Left colon (tissue), 2 donors: ENCODE measurements at places on chromosomes 1 and 21.

- no peak for DNase-seq
Observed at GRCh38 chr1:248815407-248816034, 10.2 kb downstream of the SH3BP5L start.

GRCh38 chr1:200029035-200029821, 1.7 kb downstream of the NR5A2 start:
- DNase-seq = peak; percentile 62

GRCh38 chr1:183027031-183027430, 3.8 kb downstream of the LAMC1 start:
- DNase-seq = no peak

GRCh38 chr1:115210302-115210711, 121.0 kb upstream of the TSPAN2 start:
- no peak for DNase-seq

DNA sequence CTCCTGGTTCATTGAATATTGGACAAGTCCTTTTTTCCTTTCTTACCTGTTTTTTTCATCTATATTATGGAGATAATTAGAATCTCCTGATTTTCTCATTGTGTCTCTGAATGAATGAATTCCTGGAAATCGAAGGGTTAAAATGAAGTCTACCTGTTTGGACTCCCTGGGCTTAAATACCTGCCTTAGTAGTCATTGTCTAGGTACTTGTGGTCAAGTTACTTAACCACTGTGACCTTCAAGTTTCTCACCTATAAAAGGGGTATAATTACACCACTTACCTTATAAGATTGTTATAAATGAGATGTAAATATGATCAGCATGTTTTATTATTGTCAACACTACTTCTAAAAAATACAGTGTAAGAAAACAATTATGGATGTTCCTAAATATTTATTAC, 9.0 kb upstream of the TBX19 start:
- no peak for DNase-seq

- no peak for DNase-seq
Observed at GRCh38 chr1:85148524-85149250, 52.1 kb downstream of the SYDE2 start.

GRCh38 chr21:43303275-43304178, 123.4 kb downstream of the SIK1 start:
- no peak for DNase-seq

DNA sequence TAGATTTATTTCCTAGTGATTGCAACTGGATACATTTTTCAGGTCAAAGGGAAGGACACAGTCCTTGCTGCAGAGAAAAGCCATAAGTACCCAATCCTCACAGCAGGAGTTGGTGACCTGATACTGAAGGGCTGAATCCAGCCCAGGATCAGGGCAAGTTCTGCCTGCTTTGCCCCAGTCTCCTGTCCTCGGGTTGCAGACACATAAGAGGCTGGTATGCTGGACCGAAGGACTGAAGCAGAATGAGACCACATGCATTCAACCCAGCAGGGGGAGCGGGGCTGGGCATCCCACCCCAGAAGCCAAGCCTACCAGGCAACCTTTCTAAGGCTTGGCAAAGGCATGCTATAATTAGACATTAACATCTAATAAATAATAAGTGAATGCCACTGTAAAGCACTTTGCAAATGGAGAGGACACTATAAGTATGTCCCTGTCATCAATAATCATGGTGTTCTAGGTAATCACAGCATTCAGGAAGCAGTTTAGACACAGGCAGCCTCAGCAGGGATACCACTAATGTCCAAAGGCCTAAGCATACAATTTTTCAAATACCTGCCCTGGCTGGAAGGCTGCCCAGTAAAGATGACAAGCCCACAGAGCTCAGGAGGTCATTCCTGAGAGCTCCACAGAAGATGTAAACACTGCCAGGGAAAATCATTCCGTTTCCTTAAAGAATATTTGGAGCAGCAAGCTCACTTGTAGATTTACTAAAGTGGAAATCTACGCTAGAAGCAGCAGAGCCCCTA, 47.6 kb downstream of the KRTAP19-8 start:
- no peak for DNase-seq

DNA sequence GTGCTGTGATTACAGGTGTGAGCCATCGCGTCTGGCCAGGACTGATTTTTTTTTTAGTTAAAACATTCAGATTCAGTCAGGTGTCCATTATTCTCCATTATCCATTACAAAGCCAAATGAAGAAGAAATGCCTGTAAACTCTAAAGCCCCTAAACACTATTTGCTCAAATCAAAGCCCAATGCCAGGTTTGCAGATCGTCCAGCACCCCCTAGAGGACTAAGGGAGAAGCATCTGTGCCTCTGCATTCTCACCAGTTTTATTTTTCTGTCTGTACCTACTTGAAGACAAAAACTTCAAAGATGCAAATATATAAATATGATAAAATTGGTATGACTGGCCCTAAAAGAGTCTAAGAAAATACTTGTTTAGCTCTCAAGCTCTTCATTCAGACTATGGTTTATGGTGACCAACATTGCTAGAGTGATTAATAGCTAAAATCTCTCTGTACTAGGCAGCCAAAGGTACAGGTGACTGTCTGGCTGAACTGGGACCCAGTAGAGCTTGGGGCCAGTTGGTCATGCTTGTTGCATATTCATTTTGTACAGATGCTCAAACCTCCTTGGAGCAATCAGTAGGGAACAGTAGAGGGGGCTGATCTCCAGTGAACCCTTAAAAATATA, 138.4 kb downstream of the SYT2 start:
- no peak for DNase-seq

- DNase-seq = no peak
Observed at GRCh38 chr1:23561076-23561812, 1.9 kb upstream of the ID3 start.

DNA sequence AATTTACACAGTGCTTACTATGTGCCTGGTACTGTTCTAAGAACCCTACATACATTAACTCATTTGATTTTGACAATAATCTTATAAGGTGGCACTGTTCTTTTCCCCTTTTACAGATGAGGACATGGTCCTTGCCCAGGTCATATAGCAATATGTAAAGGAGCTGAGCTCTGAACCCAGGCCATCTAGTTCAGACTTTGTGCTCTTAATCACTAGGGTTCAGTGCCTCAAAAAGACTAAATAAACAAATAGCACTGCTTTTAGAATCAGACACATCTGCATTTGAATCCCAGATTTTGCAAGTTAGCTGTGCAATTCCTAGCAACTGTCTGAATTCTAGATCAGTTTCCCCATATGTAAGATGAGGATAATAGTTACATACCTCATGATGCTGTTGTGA, 8.7 kb upstream of the BCAR3 start:
- no peak for DNase-seq

DNA sequence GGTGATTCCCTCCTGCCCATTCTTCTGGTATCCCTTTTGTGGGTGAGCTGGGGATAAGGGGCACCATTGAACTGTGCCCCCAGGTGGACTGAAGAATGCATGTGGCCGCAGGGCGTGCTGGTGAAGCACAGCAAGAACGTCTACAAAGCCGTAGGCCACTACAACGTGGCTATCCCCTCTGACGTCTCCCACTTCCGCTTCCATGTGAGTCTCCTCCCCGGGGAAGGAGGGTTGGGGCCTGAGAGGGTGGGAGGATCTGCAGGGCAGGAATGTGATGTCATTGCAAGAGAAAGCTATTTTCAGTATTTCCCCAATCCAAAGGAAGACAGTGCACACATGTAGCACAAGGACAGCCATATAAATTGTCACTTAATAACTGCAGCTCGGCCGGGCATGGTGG, 7.5 kb upstream of the KPNA6 start:
- no peak for DNase-seq
